ENCODE measurements at places on chromosomes 6 and 20.

- DNase-seq, result peak; percentile 59
Observed at GRCh38 chr6:113936093-113936934, 34.6 kb downstream of the HDAC2 start.

DNA sequence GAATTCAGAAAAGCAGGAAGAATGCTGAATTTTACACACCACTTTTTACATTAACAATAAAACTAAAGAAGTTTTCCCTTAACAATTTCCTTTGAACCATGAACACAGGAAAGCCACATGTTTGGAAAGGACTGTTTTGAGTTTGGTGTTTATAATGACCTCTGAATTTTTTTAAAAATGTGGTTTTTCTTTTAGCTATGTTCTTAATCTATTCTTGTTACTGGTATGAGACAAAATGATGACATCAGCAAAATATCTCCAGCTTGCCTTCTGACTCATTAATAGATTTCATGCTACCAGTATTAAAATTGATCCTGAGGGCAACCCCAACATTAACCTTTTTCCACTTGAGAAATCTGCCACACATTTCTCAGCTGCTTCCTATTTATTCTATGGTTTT lies 217.5 kb upstream of the THEMIS start:
- DNase-seq, result no peak

DNA sequence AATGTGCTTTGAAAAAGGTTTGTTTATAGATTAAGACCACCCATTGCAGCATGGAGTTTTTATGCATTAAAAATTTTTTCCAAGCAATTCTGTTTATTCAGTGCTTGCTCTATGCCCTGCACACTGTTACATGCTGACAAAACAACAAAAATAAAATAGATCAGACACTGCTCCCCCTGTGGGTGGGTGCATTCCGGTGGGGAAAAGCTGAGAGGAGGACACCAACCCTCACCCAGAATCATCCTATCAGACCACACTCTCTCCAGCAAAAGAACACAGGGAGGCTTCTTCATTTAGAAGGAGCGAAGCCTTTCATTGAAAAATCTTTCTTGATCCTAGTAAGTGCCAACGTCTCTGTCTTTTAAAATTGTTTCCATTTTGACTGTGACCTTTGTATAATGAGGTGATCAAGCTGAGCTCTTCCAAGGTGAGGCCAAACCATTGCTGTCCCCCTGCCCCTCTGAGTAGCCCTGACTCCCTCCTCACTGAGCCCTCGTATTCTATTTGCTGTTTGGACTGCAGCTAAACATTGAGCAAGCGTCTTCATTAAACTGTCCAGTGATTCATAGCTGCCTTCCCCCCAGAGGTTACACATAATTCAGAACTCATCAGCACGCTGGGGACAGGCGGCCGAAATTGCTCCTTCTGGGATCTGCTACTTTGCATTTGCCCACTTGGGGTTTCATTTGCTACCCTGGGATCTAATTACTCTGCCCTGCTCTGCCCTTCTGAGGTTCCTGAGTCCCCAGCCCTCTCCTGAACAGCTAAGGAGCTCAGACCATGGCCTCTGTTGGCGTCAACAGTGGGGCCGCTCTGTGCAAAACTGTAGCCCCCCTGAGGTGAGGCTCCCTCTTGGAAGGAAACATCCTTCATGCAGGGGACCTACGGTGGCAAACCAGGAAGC lies 102.4 kb downstream of the F13A1 start:
- no peak for DNase-seq

GRCh38 chr20:13259921-13260320 lies 38.8 kb downstream of the ISM1 start:
- no peak for DNase-seq

GRCh38 chr6:147109707-147110106 lies 94.5 kb upstream of the STXBP5 start:
- no peak for DNase-seq
